ENCODE measurements at places on chromosomes 5 and 9.

- no peak for DNase-seq
Observed at GRCh38 chr9:77710965-77711648, 63.0 kb upstream of the GNA14 start.

- DNase-seq: no peak
Observed at GRCh38 chr5:72324189-72324825, 4.1 kb downstream of the PTCD2 start.

DNA sequence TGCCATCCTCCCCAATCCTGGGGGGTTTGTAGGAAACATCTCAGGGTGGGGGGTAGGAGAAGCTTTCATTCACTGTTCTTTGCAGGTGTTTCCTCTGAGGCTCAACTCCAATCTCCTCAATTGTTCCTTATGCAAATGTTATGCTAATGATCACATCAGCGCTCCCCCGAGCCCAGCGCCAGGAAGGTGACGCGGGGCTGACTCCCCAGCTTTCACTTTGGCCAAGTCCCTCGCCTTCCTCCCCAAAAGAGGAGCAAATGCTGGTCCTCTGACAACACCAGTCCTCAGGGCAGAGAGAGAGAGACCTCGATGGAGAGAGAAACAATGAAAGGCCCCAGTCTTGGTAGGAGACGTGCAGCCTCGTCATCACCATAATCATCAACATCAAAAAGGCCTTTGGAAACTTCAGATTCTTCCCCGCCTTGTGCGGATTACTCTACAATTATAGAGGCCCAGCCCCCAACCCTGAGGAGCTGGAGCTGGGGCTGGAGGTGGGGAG is 39.1 kb downstream of the PCDH1 start:
- DNase-seq: no peak

- no peak for DNase-seq
Observed at GRCh38 chr9:35341021-35341420, 148.9 kb upstream of the RUSC2 start.

GRCh38 chr5:167730121-167730520 is 561.3 kb upstream of the WWC1 start:
- DNase-seq: no peak

- DNase-seq: no peak
Observed at GRCh38 chr9:114287001-114287762, 35.7 kb upstream of the ORM1 start.

GRCh38 chr5:5318426-5319190 is 103.9 kb upstream of the ICE1 start:
- no peak for DNase-seq

- no peak for DNase-seq
Observed at GRCh38 chr9:13975611-13976290, 338.2 kb downstream of the NFIB start.

- DNase-seq: no peak
Observed at GRCh38 chr5:167889276-167889675, 402.2 kb upstream of the WWC1 start.

DNA sequence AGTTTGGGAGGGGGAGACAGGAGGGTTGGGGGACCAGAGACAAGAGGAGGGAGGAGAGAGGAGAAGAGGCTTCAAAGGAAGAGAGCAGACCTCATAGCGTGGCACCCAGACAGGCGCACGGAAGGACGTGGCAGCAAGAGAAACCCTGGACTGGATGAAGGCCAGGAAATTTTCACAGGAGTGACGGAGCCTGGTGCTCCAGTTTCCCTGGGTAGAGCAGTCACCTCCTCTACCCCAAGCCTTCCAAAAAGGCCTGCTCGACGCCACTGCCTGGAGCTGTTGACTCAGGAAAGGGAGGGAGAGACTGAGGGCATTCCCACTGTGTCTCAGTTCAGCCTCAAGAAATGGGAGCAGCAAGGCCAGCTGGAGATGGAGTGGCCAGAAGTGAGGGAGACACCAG is 19.3 kb downstream of the AK8 start:
- no peak for DNase-seq

DNA sequence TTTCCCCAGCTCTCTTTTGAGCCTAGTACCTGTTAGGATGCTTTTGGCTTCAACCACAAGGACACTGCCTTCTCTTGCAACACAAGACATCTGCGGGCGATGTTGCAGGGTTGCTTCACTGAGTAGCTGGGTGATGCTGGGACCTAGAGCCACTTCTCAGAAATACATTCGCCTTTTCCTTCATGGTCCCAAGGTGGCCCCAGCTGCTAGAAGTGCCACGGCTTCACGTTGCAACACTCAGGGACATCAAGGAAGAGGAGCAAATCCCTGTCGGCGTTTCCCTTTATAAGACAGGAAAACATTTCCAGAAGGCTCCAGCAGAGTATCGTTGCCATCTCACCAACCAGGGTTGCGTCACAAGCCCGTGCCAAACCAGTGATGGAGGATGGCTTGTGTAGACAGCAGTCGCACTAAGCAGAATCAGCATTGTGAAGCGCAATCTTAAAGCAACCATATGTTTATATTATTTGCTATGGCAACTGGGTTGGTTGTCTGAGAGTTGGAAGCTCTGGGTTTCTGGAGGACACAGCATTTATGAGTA is 62.7 kb downstream of the ANKRD33B start:
- no peak for DNase-seq

DNA sequence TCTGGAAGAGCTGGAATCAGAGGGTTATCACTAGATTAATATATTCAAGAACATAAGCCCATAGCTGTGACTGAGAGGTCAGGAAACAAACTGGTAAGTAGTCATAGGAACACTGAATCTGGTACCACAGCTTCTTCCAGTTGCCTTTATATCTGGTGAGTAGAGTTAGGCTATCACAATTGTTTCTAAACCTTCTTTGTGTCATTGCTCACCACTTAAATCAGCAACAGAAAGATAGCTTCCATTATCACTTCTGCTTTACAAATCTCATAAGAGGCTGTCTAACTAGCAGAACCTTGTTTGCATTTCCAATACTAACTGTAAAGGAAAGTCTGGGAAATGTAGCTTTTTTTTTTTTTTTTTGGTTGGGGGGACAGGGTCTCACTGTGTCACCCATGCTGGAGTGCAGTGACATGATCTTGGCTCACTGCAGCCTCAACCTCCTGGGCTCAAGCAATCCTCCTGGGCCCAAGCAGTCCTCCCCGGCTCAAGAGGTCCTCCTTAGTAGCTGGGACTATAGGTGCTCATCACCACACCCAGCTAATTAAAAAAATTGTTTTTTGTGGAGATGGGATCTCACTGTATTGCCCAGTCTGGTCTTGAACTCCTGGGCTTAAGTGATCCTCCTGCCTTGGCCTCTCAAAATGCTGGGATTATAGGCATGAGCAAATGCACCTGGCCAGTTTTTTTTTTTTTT is 22.0 kb downstream of the CDC42SE2 start:
- DNase-seq: no peak

GRCh38 chr5:54159153-54159892 is 151.1 kb downstream of the ARL15 start:
- DNase-seq: no peak

- DNase-seq: no peak
Observed at GRCh38 chr5:159339460-159339859, 9.2 kb upstream of the IL12B start.

DNA sequence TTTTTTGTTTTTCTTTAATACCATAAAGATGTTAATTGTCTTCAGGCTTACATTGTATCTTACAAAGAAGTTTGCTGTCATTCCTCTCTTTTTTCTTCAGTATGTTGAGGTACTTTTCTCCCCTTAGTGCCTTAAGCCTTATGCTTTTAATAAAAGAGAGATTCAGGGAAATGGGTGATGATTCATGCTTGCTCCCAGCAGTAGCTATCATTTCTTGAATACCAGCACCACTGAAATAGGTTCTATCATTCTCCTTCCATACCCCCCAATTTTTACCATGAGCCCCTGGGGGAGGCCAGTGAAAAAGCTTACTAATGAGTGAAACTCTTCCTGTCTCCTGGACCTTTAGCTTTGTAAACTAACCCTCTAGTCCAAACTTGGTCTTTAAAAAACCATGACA is 165.0 kb downstream of the FBXL7 start:
- no peak for DNase-seq

GRCh38 chr5:150073086-150073625 is 13.2 kb downstream of the CSF1R start:
- DNase-seq: no peak

DNA sequence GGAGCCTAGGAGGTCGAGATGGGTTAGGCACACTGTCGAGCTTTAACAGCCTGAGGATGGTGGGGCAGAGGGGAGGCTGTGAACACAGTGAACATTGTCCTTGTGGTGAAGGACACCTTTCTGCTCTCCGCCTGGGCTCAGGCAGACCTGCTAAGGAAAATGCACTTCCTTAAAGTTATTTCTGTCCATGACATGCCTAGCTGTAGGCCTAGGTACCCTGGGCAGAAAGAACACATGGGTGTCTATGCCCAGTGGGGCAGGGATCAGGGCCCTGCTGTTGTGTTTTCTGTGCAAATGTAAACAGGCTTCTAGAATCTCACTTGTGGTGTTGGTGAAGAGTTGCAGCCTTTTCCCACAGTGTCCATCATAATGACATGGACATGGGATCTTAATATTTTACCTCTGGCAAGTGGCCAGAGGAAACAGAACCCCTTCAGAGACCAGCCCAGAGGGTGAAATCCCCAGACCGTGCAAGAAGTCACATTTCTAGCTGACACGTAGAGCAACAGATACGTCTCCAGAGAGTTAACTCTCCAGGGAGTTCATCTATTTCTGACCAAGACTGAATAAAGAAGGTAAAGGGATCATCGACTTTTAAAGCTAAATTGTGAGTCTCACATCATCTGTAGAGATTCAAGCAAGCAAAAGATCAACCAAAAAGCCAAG is 79.2 kb downstream of the C9orf152 start:
- DNase-seq: no peak

DNA sequence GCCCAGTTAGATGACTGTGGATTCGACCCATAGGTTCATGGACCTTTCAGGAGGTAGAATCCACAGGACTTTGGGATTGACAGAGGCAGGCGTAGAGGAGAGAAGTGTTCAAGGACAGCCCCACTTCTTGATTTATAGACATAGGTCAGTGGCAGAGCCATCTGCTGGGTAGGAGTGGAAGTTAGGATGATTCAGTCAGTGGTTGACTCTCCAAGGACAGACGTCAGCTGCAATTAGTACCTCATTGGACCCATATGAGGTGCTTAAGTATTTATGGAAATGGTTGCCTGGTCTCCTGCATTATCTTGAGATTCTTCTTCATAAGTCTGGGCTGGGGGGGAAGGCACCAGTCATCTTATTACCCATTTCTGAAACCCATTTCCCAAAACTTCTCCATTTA is 70.9 kb downstream of the SH3RF2 start:
- DNase-seq: no peak

- DNase-seq: no peak
Observed at GRCh38 chr9:2229109-2229721, 214.1 kb downstream of the SMARCA2 start.

DNA sequence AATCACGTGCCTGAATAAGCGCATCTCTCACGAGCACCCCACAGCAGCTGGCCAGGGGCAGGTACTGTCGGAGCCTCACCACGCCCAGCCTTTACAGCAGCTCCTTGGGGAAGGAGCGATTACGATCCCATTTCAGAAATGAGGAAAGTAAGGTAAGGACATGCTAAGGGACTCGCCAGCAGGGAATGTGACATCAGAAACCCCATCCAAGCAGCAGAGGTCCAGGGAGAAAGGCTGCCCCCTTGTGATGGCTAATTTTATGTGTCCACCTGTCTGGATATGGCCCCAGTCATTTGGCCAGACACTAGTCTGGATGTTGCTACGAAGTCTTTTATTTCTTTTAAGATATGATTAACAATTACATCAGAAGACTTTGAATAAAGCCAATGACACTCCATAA is 77.3 kb downstream of the UBE2QL1 start:
- no peak for DNase-seq

DNA sequence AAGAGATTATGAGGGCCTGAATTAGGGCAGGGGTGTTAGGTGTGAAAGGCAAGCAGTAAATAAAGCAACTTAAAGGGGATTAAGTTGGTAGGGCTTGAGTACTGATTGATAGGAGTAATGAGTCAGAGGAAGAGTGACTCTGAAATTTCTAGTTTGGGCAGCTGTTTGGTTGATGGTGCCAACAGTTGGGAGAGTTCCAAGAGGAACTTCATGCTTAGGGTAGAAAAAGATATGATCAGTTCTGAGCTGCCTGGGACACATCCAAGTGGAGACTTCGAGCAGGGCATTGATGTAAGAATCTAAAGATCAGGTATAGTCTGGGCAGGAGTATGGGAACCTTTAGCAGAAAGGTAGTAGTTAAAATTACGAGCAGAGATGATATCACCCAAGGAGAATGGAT is 10.2 kb downstream of the MAMDC2 start:
- DNase-seq: no peak

GRCh38 chr5:68771221-68771620 is 322.6 kb upstream of the SLC30A5 start:
- DNase-seq: no peak

GRCh38 chr5:116976767-116977166 is 402.1 kb upstream of the SEMA6A start:
- DNase-seq: no peak

DNA sequence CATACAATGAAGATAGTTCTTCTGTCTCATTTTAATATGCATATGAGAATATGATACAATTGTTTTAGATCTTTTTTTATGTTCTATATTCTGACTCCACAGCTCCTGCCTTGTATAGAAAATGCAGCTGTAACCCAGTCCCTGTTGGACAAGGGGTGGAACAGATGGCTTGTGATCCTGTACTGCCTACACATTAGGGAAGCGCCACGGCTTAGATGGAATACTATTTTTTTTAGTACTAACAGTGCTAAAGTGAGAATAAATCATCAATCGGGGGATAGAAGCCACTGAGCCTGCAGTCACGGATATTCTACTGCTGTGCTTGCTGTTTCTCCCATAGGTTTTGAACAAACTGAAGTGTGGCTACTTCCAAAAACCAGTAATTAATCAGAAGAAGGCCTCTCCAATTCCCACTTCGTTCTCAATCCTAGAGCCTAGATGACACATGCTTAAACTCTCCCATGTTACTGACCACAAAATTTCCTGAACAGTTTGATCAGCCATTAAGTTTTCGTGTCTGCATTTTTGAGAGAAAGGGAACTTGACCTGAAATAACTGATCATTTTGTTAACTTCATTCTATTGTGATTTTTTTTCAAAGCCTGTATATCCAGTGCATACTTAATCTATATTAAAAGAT is 150.3 kb downstream of the CDH18 start:
- no peak for DNase-seq

GRCh38 chr5:133420440-133421301 is 191.7 kb downstream of the FSTL4 start:
- DNase-seq: no peak

DNA sequence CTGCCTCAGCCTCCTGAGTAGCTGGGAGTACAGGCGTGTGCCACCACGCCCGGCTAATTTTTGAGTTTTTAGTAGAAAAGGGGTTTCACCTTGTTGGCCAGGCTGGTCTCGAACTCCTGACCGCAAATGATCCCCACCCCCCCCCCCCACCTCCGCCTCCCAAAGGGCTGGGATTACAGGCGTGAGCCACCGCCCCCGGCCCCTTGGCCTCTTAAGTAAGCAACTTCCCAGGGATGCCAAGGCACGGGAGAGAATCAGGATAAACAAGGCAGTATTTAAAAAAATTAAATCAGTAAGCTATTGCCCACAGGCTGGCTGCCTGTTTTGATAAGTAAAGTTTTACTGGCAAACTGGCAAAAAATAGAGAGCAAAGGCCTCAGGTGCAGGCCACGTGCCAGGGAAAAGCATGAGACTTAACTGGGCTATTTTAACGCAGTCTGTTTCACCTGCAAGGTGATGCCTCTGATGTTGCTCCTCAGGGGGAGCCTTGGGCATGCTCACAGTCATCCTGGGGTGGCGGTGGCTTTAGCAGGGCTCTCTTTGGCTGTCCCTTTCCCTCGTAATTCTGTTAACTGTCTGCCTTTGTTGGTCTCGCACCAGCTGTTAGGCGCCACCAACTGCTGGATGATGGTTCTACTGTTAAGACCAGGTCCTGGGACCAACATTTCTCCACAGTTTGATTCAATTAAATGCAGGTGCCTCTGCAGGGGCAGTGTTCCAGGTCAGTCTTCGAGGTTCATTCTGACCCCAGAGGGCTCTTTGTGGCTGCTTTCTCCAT is 19.4 kb upstream of the RNF130 start:
- peak; percentile 33 for DNase-seq

Measured in T-helper 2 cell (primary cell).